ENCODE measurements at places on chromosomes 11 and 22. TPM values are rescaled to one million over a fixed set of nuclear protein-coding genes. Genes with fewer than 3 reads are reported as not detected.

- DNase-seq = no peak
Measured at GRCh38 chr11:9790703-9791102, 126.8 kb downstream of the SWAP70 start.

- no peak for DNase-seq
Measured at GRCh38 chr11:13134886-13135285, 125.8 kb downstream of the RASSF10 start.

GRCh38 chr22:36927671-36928070 lies 14.2 kb downstream of the CSF2RB start:
- DNase-seq = no peak

GRCh38 chr11:34278175-34278574 lies 79.6 kb downstream of the ABTB2 start:
- no peak for DNase-seq

GRCh38 chr11:7428196-7428595 lies 57.1 kb upstream of the OLFML1 start:
- no peak for DNase-seq

ARHGEF17 gene
- total RNA-seq = 15.7 TPM

Measured in LHCN-M2 (cell line).